ENCODE measurements at places on chromosomes 3 and 15.

DNA sequence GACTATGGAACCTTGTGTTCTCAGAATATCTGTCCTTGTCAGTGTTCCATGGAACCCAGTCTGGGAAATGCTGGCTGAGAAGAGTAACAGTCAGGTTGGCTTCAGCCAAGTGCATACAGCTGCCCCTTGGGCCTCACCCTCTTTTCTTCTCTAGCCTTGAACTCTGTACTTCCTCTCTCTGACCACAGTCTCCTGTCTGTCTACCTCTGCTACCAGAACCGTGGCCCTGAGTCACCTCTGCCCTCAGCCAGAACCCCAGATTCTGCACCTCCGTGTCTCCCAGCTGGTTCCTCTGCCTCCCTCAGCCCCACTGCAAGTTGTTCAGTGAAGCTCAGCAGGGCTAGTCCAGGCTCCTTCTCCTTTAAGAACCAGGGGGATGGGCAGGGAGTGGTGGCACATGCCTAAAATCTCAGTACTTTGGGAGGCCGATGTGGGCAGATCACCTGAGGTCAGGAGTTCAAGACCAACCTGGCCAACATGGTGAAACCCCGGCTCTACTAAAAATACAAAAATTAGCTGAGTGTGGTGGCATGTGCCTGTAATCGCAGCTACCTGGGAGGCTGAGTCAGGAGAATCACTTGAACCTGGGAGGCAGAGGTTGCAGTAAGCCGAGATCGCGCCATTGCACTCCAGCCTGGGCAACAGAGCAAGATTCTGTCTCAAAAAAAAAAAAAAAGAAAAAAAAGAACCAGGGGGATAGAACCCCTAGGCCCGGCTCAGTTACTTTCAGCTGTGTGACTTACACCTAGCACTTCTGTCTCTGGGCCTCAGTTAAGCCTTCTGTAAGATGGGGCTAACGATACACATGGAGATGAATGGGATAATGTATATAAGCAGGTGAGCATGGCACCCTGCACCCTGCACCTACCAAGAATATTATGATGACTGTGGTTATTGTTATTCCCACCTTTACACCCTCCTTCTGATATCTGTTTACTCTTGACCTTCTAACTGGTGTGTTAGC lies 24.3 kb upstream of the TATDN2 start:
- peak; percentile 45 for DNase-seq

GRCh38 chr15:54808321-54808720 lies 388.4 kb downstream of the RSL24D1 start:
- no peak for DNase-seq

DNA sequence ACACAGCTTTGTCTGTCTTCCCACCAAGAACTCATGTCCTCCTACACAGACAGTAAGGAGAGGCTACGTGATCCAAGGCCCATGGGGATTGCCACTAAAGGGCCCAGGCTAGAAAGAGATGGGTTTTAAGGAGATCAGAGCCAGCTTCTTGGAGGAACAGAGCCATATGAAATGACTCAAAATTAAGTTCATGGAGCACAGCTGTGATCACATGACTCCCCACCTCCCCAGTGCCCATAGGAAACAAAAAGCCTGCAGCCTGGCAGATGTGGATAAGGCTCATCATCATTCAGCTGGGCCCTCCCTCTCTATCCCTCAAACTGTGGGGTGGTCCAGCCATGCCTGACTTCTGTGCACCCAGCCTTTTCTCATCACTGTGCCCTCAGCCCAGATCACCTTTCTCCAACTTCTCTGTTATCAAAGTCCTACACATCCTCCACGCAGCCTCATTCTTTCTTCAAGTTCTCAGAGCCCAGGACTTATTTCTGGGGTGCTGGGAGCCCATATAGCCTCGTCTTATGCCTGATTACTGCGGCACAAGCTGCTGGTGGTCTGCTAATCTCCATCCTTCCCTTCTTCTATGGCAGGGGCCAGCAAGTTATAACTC lies 137.6 kb downstream of the SMAD6 start:
- no peak for DNase-seq

DNA sequence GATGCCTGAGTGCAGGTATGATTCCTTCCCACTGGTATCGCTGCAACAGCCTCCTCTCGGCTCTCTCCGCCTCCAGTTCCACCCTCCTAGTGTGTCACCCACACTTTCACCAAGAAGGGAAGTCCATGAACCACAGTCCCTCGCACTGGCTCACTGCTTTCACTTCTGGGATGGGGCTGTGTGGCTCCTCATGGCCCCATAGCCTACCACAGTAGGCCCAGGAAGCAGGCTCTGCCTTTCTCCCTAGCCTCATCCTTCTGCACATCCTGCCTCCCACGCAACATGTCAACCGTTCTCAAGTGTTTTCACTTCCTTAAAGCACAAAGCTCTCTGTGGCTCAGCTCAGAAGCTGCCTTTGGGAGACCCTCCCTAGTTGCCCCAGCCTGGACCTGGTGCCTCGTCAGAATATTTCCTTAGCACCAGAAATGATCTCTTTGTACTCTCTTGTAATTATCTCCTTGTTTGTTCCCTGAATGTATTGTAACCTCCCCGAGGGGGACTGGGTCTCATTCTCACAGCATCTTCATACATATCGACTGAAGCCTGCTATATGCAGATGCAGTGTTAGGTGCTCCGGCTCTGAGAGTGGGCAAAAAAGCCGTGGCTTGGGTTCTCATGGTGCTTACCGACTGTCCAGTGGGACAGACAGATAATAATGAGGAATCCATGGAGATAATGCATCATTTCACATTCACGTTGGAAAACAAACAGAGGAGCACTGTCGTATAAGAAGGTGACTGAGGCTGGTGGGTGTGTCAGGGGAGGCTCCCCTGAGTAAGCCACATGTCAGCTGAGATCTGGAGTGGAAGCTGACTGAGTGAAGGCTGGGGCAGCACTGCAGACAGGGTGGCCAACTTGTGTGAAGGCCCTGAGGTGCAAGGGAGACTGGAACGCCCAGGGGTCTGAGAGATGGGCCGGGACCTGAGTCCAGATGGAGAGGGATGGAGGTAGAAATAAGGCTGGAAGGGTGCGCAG lies 107.1 kb downstream of the DGKG start:
- DNase-seq: no peak

GRCh38 chr3:46370839-46371518 lies at the start of gene CCR5:
CCR5 (plus strand) TSS chr3:46370946; CDS start chr3:46372903, 1,957 bp downstream.
- no peak for DNase-seq

DNA sequence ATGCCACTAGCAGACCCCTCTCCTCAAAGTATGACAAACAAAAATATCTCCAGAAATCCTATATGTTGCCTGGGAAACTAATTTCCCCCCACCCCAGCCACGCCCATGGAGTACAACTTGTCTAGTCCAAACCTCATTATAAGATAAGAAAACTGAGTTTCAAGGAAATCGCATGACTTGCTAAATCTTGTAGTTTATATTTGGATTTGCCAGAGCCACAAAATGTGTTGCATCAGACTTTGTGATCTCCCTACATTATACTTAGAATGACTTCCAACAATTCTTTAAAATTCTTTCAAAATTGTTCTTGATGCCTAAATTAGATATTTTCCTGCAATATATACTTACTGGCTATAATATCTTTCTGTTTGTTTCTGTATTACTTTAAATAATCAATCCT lies 1034.4 kb downstream of the IGSF11 start:
- DNase-seq: no peak

- DNase-seq: no peak
These were observed 79.4 kb downstream of the AAGAB start for GRCh38 chr15:67174864-67175573.

DNA sequence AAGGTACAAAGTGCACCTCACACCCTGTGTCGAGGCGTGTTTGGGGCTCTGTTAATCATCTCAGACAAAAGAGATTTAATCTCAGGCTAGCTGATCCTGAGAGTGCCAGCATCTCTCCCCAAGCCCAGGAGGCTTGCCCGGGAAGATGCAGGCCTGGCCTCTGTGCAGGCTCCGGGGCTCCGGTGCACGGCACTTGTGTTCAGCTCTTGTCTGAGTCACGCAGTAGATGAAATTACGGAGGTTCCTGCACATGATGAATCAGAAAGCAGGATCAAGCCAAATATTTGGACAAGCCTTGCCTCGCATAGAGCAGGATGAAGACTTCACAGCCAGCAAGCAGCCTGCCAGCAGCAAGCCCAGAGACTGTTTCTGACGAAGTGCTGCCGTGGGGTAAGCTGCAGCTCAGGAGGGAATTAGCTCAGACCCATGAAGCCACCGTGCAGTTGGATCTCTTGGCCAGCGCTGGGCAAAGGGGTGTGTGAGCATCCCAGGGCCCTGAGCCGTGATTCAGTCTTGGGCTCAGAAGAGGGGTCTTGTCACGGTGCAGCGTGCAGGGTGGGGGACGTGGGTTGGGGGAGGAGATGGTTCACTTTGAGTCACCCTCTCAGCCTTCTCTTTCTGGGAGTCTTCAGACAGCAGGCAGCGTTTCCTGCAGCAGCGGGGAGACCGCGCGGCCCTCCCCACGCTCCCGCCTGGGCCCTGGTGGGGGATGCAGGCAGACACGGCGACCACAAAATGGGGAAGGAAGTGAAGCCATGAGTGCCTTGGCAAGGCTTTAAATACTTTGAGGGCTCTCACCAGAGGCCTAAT lies 89.2 kb upstream of the MEF2A start:
- DNase-seq: no peak

DNA sequence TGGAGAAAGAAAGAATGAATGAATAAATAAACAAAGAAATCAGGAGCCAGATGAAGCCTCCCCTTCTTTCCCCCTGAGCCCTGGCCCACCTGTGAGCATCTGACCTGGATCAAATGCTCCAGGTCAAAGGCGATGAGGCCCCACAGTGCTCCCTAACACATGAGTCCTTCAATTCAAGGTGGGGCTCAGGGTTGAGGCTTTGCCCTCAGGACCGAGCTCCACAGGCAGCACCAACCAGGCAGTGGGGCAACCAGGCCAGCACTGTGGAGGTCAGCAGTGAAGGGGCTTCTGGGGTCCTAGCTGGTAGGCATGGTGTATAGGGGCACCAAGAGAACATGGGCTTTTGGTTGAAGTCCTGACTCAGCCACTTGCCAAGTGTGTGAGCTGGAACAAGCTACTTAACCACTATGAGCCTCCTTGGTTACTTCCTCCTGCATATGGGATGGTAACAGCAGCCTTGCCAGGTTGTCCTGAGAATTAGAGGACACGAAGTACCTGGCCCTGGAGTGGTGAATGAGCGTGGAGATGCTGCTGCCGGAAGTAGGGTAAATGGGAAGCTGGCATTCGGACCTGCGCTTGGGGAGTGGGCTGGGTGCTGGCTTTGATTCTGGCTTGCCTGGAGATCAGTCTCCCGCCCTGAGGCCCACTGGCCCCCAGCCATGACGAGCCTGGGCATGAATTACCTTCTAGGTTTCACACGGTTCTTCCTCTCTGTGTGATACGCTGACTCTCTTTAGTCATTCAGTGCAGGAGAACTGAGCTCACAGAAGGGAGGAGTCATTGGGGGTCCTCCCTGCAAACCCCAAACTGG lies 10.0 kb upstream of the PAQR5 start:
- DNase-seq: no peak

GRCh38 chr3:22971497-22971896 lies 231.6 kb upstream of the UBE2E2 start:
- DNase-seq: no peak

GRCh38 chr15:93152951-93153350 lies 63.9 kb upstream of the RGMA start:
- DNase-seq: no peak

DNA sequence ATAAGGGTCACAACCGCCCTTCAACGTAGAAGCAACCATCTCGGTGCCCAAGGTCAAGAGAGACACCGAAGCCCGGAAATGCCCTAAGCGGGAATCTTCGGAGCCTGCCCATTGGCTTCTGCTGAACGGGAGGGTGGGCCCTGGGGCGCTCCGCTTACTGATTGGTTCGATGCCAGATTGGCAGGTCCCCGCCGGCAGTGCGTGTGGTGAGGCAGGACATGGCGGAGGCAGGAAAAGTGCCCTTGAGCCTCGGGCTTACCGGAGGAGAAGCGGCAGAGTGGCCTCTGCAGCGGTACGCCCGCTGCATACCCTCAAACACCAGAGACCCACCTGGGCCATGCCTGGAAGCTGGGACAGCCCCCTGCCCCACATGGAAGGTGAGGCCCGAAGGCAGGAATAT lies at the start of gene REC114:
Gene REC114 (plus strand): TSS at position 197 of the 400 bp plus-strand sequence. CDS start 22 bp downstream, at position 219.
- no peak for DNase-seq

- DNase-seq: no peak
These were observed 717.5 kb downstream of the TUSC7 start for GRCh38 chr3:117427081-117427480.
